Activated CD8-positive, alpha-beta memory T cell treated with anti-CD3 and anti-CD28 coated beads for 4 hours (primary cell): ENCODE measurements at places on chromosomes 3 and 15.

GRCh38 chr3:123275691-123276090, 73.9 kb downstream of the SEC22A start:
- no peak for DNase-seq

- no peak for DNase-seq
Observed at GRCh38 chr3:31523543-31523942, 9.2 kb upstream of the STT3B start.

- DNase-seq, result no peak
Observed at GRCh38 chr3:46484388-46484787, 13.4 kb upstream of the RTP3 start.

GRCh38 chr3:155690921-155691320, 54.0 kb downstream of the PLCH1 start:
- no peak for DNase-seq

DNA sequence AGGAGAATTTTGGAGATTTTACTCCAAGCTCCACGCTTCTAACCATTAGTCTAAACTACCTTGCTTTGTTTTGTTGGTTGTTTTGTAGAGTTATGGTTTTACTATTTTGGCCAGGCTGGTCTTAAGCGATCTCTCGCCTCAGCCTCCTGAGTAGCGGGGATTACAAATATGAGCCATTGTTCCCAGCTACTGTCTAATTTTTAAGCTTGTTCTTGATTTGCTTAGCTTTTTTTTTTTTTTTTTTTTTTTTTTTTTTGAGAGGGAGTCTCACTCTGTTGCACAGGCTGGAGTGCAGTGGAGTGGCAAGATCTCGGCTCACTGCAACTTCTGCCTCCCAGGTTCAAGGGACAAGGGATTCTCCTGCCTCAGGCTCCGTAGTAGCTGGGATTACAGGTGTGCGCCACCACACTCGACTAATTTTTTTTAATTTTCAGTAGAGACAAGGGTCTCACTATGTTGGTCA, 28.5 kb downstream of the EFCAB12 start:
- no peak for DNase-seq

- no peak for DNase-seq
Observed at GRCh38 chr15:61840090-61840489, 220.2 kb downstream of the VPS13C start.

DNA sequence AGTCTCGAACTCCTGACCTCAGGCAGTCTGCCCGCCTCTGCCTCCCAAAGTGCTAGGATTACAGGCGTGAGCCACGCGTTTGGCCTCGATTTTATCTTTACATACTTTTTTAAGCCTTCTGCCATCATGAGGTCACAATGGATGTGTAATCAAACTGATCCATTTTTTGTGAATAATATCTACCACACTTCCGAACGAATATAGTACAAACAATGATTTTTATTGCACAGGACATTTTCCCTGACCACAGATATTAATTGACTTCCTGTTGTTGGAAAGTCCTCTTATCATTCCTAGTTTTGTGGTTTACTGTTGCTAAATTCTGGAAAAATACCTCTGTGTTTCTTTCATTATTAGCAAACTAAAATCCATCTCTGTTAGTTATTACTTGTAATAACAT, 68.9 kb downstream of the MINDY2 start:
- no peak for DNase-seq

DNA sequence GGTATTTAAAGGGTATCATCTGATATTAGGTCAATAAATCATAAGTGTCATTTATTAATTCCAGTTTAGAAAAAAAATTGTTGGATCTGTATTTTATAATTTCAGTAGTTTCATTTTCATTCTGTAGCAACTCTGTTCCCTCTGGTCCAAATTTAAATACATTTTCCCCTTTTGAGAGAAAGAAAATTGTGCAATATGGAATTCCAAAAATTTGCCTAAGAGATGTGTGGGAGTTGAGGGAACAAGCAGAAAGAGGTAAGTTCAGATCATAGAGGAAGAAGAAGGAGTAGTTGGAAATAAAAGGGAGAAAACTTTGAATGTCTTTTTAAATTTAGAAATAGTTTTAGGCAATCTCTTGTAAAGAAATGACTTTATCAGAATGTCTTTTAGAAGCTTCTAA, 48.9 kb upstream of the MME start:
- DNase-seq, result no peak

- DNase-seq, result no peak
Observed at GRCh38 chr15:63778800-63779199, 54.9 kb downstream of the HERC1 start.

GRCh38 chr3:171892457-171892856, 49.3 kb downstream of the TMEM212 start:
- DNase-seq, result no peak
